ENCODE measurements at places on chromosomes 4 and X. TPM values are rescaled to one million over a fixed set of nuclear protein-coding genes. Genes with fewer than 3 reads are reported as not detected.

DNA sequence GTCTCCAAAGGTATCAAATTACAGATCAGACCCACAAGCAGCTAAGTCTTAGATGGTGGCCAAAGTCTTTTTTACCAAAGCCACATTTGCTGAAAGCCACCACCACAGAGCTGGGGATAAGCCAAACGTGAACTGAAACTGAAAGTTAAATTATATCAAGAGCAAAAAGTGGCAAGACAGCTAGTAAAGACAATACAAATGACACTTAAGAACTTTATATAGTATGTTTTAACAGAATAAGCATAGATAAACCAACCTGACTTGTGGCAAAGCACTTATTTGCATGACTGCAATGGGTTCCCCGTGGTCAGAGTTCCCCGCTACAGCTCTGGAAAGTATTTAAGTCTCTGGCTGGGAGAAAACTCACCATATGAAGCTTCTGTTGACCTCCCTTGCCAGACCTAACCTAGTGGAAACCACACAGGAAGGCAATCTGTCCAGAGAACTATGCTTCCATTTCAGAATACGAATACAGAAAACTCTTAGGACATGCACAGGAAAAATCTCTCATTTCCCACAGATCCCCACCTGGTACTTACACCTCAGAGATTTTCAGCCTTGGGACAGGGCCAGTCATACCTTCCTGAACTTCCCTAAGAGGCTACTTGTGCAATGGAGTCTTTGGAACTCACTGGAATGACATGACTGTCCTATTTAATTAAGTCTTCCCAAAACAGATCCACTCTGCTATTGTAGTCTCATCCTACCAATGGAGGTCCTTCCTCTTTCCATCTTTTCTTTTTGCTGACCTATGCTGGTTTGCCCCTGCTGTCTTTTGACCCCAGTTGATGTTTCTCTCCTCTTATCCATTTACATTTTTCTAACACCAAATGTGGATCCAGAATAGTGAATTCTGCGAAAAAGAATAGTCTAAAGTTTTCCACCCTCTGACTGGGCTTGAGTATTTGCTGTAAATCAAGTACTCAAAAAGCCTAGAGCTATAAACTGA, 225.1 kb downstream of the NR3C2 start:
- peak; percentile 2 for DNase-seq

DNA sequence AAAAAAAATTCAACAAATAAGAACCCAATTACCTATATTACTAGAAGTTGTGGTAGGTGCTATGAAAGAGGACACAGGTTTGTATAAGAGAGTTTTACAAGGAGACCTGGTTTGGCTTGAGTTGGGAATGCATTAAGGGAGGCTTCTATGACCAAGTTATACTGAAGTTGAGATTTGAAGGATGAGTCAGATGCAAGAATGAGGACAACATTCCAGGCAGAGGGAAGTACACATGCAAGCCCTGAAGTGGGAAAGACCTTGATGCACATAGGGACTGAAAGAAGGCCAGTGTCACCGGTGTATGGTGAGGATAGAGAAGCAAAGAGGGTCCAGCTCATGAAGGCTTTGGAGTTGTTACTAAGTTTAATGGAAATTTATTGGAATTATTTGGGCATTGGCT, 52.2 kb downstream of the ANK2 start:
- DNase-seq, result no peak

- peak; percentile 9 for DNase-seq
Observed at GRCh38 chr4:124321364-124321763, 391.2 kb downstream of the ANKRD50 start.

DNA sequence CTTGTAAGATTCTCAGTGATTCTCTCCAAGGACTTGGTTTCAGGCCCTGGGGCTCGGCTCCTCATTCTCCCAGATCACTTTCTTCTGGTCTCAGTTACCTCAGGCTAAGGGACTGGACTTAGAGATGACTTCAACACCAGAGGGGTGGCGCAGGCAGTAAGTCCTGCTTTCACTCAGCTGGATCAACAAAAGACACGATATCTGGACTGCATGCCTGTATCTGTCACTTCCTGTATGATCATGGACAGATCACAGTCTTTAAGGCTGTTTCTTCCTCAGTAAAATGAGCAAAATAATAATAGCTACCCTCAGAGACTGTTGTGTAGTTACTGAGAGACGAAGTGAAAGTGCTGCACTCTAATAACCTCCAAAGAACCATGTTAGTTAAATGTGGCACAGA, 19.5 kb upstream of the CXCR3 start:
- peak; percentile 38 for DNase-seq

TRPC5OS gene
- total RNA-seq, result not detected

DNA sequence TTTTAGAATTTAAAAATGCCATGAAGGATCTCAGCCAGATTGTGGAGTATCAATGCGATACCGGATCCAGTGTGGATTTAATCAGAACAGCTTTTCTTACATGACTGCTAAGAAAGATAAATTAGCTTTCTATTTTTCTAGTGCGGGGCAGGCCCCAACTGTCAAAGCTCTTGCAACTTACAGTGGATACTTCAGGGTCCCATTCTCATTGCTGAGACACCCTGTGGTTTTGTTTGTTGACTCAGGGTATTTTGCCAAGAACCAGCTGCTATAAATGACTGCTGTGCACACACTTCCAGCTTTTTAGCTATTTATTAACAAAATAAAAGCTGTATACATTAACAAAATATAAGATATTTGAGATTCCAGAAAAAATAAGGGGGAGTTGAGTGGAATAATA, 166.4 kb downstream of the DCLK2 start:
- peak; percentile 54 for DNase-seq

PRDM5 gene
- total RNA-seq, result 23.8 TPM

FAM9B gene
- not detected for total RNA-seq

- no peak for DNase-seq
Observed at GRCh38 chr4:3343358-3343757, 50.5 kb downstream of the RGS12 start.

DNA sequence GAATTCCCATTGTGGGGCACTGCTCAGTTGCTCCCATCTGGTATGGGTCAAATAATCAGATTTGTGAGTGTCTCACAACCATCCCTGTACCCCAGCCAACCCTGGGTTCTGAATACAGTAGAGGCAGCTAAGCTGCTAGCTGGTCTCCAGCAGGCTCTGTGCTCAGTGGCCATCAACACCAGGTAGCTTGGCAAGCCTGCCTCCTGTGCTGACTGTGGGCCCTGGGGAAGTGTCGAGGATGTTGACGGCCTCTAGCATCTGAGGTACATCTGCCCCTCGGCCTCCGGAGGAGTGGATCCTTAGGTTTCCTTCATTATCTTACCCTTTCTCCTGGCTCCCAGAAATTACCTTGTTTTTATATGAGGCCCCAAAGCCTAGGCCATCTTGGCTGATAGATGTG, 13.3 kb downstream of the RNF4 start:
- no peak for DNase-seq

MFAP3L gene
- 0.86 TPM for total RNA-seq

AR gene
- total RNA-seq, result 11.3 TPM

PAK3 gene
- total RNA-seq, result 2.2 TPM

- DNase-seq, result no peak
Observed at GRCh38 chr4:63922146-63922545, 487.1 kb downstream of the TECRL start.

SLC16A2 gene
- 10.6 TPM for total RNA-seq

- DNase-seq, result peak; percentile 16
Observed at GRCh38 chr4:48290146-48290772, 20.6 kb upstream of the TEC start.

CT45A1 gene
- total RNA-seq, result not detected

DNA sequence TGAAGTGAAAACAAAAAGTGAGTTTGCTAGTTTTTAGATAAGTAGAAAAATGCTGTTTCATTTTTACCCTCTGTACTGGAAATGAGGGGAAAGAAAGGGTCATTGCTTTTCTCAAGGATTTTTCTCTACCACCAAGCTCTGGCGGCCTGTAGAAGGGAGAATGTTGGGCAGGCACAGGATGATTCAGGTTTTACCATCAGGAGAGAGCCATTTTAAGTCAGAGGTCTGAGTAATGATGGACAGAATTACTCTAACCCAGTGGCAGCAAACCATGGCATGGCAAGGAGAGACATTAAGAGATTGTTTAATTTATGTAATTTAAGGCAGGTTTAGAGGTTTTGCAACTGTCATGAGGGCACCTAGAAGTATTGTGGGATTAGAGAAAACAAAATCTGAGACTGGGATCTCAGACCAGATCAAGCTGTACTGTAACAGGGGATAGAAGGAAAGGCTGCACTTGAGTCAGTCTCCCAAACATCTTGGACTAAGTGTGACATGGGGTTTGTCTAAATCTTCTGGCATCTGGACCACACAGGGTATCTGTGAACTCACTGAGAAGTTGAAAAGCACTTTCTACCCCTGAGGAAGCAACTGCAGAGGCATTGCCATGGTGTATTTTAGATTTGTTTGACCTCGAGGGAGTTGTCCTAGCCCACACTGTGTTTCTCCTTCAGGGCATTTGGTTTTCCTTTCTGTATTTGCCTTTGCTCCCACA, 81.6 kb downstream of the BANK1 start:
- DNase-seq, result no peak

ZNF711 gene
- total RNA-seq, result 0.86 TPM

GRCh38 chrX:7088968-7089615, 58.4 kb upstream of the STS start:
- no peak for DNase-seq

H2BW2 gene
- not detected for total RNA-seq

DNA sequence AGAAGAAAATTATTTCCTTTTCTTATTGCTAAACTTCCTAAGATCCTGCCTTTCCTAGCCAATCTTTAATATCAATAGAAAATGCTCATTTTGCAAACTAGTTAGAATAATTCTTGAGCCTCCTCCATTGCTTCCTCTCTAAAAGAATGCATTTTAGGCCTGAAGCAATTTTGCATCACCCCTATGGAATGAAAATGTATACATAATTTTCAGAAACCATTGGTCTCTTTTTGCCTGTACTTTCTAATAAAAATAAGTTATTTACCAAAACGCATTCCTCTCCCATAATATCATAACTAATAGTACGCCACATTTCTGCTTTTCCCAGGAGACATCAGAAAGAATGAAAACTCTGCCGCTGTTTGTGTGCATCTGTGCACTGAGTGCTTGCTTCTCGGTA, 1.7 kb downstream of the MUC7 start:
- DNase-seq, result peak; percentile 51

GRCh38 chr4:165111906-165112367, 723 bp downstream of the TMEM192 start:
- no peak for DNase-seq

DNA sequence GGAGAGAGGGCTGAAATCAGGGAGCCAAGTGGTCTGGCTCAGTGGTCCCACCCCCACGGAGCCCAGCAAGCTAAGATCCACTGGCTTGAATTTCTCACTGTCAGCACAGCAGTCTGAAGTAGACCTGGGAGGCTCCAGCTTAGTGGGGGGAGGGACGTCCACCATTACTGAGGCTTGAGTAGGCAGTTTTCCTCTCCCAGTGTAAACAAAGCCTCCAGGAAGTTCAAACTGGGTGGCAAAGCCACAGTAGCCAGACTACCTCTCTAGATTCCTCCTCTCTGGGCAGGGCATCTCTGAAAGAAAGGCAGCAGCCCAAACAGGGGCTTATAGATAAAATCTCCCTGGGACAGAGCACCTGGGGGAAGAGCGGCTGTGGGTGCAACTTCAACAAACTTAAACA, 88.1 kb downstream of the NPFFR2 start:
- no peak for DNase-seq

GRCh38 chrX:49177338-49177833, 5.7 kb downstream of the PLP2 start:
- DNase-seq, result peak; percentile 7

- DNase-seq, result no peak
Observed at GRCh38 chr4:10949039-10949733, 264.6 kb upstream of the CLNK start.

- DNase-seq, result peak; percentile 5
Observed at GRCh38 chr4:190020790-190021717, 6.0 kb downstream of the FRG2 start.

GRCh38 chr4:56307423-56307822, 79.9 kb downstream of the AASDH start:
- no peak for DNase-seq

GRCh38 chr4:56857601-56858309, 36.3 kb upstream of the SPINK2 start:
- peak; percentile 5 for DNase-seq

DNA sequence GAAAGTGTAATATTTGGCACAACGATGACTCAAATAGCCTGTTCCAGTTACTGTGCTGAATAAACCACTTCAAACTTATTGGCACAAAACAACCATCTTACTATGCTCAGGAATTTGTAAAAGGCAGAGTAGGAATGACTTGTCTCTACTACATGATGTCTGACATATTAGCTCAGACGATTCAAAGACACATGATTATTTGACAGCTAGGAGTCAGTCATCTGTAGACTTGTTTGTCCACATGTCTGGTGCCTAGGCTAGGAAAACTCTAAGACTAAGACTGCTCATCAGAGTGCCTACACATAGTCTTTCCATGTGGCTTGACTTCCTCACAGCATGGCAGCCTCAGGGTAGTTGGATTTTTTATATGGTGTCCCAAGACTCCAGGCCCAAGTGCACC, 154.5 kb downstream of the FANCB start:
- DNase-seq, result no peak

C4orf50 gene
- not detected for total RNA-seq

- DNase-seq, result peak; percentile 42
Observed at GRCh38 chr4:164977243-164978164, at the start of gene TRIM61. Gene TRIM61 (minus strand): TSS chr4:164977657. CDS start chr4:164970002, 7,655 bp downstream.

GRCh38 chrX:120791013-120791643, 84.5 kb downstream of the CT47B1 start:
- peak; percentile 56 for DNase-seq

GRCh38 chr4:24240655-24241054, 343.7 kb downstream of the DHX15 start:
- no peak for DNase-seq

GRCh38 chr4:114384629-114385028, 214.0 kb upstream of the UGT8 start:
- DNase-seq, result peak; percentile 49

DNA sequence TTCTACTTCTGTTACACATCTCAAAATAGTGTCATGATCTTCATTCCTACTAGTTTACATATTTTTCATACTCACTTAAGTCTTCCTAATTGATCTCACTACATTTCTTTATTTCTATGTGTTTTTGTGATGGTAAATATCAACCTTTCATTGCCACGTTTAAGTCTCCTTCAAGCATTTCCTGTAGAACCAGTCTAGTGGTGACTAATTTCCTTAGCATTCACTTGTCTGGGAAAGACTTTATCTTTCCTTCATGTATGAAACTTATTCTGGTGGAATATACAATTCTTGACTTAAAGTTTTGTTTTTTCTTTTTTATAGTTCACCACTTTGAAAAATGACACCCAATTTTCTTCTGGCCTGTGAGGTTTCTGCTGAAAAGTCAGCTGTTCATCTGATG, 181.4 kb upstream of the NEIL3 start:
- DNase-seq, result peak; percentile 25

Data from fibroblast of villous mesenchyme (primary cell).